ENCODE measurements at places on chromosomes 7 and 10.

DNA sequence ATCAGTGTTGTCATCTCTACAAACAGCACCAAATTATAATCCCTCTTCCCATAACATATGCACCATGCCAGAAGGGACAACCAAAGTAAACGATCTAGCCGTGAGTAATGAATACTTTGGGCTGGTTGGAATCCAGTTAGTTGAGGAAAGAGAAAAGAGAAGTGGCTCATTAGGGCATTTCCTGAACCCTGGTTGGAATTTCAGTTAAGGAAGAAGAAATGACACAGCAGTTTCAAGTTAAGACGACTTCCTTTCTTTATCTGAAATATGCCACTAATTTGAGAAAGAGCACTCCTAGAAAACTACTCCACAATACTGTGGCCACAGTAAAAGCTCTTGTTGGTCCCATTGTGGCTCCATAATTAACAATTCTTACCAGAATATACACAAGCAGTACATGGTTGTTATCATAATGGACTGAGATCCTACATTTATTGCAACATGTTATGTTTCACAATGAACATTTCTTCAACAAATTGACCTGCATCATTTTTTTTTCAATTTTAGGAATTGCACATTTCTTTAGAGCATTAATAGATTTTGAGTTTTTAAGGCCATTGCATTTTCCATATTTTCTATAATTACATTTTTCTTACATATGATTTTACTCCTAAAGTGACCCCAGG, at the start of gene TFEC:
Gene TFEC (minus strand): TSS at position 113 of the 626 bp plus-strand sequence. CDS start 46,322 bp downstream, outside the sequence.
- DNase-seq: no peak

DNA sequence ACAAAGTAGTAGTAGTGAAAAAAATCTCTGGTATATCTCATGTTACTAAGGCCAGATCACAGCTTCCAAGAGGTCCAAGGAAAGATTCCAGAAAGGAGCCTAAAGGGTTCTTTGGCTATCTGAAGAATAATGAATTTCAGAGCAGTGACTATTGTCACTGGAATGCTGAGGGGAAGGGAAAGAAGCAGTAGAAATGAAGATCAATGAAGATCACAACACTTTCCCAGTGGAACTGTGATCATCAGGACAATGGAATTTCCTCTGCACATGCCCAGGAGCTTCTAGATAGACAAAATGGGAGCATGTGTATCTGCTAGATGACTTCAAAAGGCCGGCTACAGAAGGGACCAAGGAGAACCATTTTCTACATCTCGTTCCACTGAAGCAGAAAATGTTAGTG, 219.5 kb upstream of the PHYHIPL start:
- DNase-seq: no peak

DNA sequence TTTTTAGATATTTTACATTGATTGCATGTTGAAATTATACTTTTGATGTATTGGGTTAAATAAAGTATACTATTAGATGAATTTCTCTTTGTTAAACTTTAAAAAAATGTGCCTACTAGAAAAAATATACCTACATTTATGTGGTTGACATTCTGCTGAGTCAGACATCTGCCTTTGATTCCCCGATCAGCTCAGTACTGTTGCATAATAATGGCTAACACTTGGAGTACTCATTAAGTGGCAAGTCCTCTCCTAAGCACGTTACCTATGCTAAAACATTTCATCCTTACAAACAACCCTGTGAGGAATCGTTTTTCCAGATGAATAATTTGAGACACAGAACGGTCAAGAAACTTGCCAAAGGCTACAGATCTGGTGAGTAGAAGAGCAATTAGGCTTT, 14.0 kb upstream of the SEM1 start:
- DNase-seq: no peak

- DNase-seq: no peak
Observed at GRCh38 chr7:79615466-79615865, 162.0 kb upstream of the MAGI2 start.

GRCh38 chr10:89649051-89649450, 4.0 kb upstream of the PANK1 start:
- DNase-seq: no peak

DNA sequence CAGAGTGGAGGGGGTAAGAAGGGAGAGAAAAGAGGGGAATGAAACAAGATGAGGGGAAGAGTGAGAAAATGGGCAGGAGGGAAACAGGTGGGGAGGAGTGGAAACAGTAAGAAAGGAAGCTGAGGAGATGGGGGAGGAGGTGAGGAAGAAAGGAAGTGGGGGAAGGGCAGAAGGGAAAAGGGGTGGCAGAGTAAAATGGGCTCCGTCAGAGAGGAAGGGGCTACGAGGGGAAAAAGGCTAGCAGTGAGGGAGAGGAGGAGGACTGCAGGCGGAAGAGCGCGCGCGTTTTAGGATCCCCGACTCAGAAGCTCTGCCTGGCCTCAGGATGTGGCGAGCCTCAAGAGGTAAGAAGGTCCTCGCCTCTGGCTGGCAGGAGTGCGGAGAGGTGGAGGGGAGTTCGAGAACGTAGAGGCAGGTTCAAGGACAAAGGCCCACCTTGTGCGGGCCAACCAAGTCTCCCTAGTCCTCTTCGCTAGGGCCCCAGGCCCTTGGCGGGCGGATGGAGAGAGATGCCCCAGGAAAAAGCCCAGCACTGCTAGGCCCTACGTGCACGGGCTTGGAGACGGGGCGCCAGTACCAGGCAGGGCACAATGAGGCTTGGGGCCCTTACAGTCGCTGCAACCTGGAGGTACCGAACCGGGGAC, 5.8 kb upstream of the NKX2-3 start:
- no peak for DNase-seq

- DNase-seq: no peak
Observed at GRCh38 chr10:103692952-103693811, 162.2 kb downstream of the SH3PXD2A start.

GRCh38 chr10:24307696-24308485, 99.0 kb downstream of the KIAA1217 start:
- DNase-seq: peak; percentile 48

- DNase-seq: no peak
Observed at GRCh38 chr10:131177431-131178327, 133.8 kb downstream of the TCERG1L start.

- DNase-seq: no peak
Observed at GRCh38 chr7:75657866-75658265, 80.9 kb downstream of the HIP1 start.

GRCh38 chr10:6176691-6177231, 26.0 kb upstream of the PFKFB3 start:
- DNase-seq: no peak

DNA sequence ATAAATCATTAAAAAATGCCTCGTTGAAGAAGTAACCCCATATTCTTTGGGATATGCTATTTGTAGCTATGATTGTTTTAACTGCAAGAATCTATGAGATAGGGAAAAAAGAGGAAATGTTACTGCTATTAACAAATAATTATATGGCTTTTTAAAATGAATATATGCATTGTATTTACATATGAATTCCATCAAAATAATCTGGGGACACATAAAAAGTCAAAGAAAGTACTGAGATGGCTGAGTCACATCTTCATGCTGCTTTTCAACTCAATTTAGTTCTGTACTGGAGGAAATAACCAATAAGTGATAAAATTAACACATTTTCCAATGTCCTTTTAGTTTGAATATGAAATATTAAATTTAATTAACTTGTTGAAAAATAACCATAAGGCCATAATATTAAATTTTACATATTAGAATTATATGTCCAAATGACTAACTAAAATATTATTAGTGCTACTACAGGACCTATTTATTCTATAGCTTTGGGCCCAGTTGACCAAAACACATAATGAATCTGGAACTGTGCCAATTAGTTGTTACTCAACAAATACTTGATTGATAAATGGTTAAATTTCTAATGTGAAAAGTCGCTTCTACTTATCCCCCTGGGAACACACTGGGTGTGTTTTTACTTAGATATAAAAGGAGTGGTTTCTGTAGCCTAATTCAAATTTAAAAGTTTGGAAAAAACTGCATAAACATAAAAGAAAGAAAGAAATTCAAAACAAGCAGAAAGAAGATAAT, 214.6 kb upstream of the PFKP start:
- no peak for DNase-seq

DNA sequence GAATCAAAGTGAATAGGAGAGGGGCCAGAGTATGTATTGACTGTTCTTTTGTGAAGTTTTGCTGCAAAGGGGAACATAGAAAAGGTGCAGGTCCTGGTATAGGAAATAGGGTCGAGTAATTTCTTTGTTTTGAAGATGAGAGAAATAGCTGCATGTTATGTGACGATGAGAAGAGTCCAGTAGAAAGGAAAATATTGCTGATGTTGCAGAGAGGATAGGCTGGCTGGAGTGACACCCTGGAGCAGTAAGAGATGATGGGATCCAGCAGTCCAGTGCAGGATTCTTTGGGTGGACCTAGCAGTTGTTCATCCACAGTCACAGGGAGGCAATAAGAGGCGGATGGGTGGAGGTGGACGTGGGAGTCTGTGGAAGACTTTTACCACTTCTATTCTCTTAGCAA, 2.1 kb upstream of the BMS1 start:
- DNase-seq: no peak

- DNase-seq: no peak
Observed at GRCh38 chr7:155907450-155908200, 95.4 kb upstream of the SHH start.

GRCh38 chr10:71218046-71218650, 5.8 kb downstream of the UNC5B start:
- DNase-seq: no peak

DNA sequence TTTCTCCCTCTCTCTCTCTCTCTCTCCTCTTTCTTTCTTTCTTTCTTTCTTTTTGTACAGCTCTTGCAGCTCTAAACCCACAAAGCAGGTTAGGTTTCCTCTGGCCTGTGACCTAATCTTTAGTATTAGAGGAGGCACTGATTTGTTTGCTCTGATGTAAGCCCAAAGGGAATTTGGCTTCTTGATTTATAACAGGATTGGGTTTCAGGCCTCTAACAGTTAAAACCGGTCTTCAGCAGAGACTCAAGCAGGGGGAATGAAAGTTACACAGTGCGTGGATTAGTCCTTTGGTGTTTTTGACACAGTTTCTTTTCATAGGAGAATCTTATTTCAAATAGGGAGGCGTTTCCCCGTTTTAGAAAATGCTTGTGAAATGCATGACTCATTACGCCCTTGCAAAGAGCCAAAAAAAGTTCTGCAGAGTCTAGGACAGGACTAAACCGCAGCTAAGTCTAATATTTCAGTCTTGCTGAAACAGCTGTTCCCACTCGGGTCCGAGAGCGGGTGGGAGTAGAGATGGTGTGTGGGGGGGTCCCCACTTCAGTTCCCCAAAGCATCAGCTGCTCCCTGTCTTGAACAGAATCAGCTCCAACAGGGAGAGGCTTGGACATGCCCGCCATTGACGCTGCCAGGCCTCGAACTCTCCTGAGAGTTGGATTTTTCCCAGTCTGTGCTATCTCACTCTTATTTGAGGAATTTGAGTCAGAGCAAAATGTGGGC, 296.5 kb upstream of the PITRM1 start:
- peak; percentile 73 for DNase-seq

- DNase-seq: no peak
Observed at GRCh38 chr7:98329100-98329790, 47.8 kb downstream of the BRI3 start.

- DNase-seq: no peak
Observed at GRCh38 chr10:96488161-96488935, 25.4 kb downstream of the TLL2 start.

DNA sequence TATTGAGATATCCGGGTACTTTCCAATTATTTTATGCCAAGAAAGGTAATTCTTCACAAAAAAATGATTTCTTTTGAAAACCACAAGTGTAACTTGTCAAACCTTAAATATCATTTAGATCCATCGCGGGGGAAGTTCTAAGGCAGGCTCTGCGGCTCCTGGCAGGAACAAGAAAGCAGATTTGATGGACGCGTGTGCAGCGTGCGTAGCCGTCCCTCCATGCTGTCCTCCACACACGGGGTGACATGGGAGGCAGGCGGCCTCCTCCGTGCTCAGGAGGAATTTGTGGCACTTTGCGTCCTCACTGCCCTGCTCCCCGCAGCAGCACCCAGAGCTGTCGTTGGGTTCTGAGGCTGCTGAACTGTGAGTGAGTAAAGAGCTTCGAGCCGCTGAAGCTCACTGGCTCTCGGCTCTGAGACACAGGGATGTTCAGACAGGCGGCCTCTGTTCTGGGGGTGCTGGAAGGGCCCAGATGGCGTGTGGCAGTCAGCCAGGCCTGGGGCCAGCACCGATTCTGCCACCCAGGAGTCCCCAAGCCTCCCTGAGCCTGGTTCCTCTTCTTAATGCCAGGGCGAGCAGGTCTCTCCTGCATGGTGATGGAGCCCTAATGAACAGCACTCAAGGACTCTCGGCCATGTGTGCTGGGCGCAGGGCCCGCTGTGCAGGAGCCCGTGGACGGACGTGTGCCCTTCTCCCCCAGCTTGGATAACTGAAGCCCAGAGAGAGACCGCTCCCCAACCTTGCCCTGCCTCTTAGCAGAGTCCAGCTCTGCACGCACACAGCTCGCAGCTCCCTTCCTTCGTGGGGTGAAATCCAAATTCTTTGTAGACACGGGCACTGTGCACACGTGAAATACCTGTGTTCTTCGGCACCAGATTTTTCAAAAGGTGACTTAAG, 185.4 kb upstream of the SHH start:
- no peak for DNase-seq

DNA sequence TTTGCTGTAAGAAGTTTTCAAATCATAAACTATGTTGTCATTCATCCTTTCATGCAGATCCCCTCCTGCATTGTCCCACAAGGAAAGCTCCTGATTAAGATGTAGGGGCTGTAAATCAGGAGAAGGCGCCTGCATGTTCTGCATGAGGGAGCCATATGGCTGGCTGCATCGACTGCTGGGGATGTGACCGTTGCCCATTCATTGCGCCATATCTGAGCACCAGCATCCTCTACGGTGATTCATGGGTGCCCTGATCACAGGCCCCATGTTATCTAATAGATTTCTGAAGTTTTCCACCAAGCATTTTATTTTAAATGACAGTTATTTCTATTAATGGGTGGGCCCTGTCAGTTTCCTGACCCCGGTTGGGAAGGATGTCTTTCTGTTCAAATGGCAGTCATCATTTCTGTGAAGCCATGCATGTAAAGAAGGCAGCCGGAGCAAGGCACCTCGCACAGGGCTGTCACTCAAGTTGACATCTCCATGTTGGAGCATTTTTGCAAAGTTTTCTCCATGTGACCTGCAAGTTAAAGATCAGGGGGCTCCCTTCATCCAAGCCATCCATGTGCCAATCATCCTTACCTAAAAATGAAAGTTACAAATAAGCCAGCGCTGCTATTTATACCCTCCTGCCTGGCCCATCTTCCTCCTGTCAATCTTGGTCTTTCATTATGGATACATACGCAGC, 128.8 kb downstream of the TEX36 start:
- DNase-seq: no peak

GRCh38 chr10:112533916-112534315, 86.9 kb downstream of the VTI1A start:
- DNase-seq: no peak

DNA sequence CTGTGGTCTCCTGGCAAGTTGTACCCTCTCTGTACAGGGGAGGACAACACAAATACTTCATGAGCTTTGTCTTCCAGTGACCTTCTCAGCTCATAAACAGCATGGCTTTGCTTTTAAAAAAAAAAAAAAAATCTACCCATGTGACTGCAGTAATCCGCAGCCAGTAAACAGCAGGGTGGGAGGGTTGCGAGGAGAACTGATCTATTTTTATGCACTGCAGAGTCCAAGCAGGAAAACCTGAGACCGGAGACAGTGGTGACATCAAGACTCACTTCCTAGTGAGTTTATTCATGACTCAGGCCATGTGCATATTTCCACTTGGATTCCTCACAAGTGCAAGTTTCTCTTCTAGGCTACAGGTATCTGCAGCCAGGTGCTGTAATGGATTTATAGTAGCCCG, 127.9 kb downstream of the NRF1 start:
- DNase-seq: no peak
